IPS-NIHi11 (cell line): ENCODE measurements at places on chromosomes 13 and 19.

- no peak for DNase-seq
These were observed 315.2 kb downstream of the NDFIP2 start for GRCh38 chr13:79796136-79796535.

GRCh38 chr13:93147298-93147645 is 79.3 kb upstream of the GPC6 start:
- no peak for DNase-seq

- DNase-seq: no peak
These were observed 584.3 kb upstream of the SLITRK6 start for GRCh38 chr13:86383561-86383960.

- DNase-seq: peak; percentile 54
These were observed 68.5 kb upstream of the GTF3A start for GRCh38 chr13:27355894-27356293.

DNA sequence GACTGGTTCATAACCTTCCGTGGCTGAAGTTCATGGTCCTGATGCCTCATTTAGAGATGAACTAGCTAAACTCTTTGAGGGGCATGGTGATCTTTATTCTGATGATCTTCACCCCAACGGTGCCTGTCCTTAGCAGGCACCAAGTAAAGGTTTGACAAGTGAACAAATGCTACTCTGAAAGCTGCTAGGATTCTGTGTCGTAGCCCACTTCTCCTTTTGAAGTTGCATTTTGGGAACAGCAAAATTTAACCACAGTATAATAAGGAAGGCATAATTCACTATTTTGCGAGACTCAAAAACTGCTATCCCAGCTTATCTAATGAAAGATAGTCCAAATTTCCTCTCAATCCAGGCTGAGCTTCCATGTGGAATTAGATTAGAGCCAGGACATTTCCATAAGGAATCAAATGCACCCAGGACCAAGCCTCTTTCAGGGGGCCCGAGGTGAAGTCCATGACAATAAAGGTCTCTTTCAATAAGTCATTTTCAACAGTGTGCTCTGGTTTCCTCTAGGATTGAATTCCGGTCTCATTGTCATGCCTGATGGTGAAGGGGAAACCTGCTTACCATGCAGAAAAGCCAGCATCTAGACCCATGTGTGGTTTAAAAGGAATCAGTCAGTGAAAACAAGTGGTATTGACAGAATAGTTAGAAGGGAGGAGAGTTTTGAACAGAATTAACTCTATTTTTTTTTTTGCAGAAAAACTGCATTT is 23.1 kb downstream of the SIAH3 start:
- peak; percentile 42 for DNase-seq

- DNase-seq: peak; percentile 63
These were observed 232.6 kb downstream of the UQCRFS1 start for GRCh38 chr19:28980236-28980868.

- no peak for DNase-seq
These were observed 49.7 kb downstream of the TGDS start for GRCh38 chr13:94546061-94546839.

GRCh38 chr19:16544473-16545231 is 2.4 kb upstream of the CHERP start:
- no peak for DNase-seq

DNA sequence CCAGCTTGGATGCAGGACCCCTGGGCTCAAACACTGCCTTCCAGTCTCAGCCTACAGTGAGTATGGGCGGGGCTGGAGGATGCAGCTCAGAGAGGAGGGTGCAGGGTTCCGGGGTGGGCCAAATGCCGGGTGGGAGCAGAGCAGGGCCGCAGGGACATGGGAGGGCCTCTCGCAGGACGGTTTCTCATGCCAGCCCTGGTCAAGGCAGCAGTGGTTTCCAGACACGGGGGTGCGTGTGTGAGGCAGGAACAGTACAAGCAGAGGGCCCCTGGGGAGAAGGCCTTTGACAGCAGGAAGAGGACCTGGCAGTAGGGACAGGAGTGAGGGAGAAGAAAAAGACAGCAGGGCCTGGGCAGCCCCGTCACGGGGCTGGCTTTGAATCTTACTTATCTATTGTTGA is 34.1 kb downstream of the CRTC1 start:
- DNase-seq: no peak

GRCh38 chr13:84670245-84670644 is 788.0 kb upstream of the SLITRK1 start:
- DNase-seq: no peak

DNA sequence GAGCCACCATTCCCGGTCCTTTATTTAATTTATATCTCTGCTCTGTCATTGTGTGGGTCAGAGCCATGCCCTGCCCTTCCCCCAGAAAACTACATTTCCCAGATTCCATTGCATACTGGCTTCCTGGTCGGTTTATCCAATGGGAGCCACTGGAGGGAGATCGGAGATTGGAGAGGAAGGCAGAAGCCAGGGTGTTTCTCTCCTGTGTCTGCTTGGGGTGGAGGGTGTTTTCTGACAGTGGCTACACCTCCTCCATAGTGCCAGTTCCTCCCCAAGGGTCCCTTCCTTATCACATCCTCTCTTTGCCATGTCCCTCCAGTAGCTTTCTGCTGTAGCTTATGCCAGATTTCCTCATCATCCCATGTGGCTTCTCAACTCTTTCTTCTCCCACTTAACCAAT is 19.0 kb downstream of the OLFM2 start:
- peak; percentile 84 for DNase-seq

DNA sequence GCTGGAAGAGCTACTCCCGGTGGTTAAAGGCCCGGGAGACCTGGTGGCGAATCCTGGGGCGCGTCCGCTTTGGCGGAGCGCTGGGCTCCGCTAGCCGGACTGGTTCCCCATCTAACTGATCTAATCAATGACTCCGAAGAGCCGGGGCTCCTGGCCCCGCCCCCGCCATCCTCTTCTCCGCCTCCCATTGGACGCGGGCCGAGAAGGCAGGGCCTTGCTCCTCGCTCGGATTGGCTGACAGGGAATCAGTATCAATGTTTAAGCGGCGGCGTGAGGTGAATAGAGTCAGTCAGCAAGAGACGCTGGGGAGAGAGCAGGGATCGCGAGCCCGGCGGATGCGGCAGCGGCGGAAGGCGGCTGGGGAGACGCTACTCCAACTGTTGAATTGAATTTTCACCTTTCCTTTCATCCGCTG is 1.7 kb upstream of the PCDH17 start:
- DNase-seq: peak; percentile 94

DNA sequence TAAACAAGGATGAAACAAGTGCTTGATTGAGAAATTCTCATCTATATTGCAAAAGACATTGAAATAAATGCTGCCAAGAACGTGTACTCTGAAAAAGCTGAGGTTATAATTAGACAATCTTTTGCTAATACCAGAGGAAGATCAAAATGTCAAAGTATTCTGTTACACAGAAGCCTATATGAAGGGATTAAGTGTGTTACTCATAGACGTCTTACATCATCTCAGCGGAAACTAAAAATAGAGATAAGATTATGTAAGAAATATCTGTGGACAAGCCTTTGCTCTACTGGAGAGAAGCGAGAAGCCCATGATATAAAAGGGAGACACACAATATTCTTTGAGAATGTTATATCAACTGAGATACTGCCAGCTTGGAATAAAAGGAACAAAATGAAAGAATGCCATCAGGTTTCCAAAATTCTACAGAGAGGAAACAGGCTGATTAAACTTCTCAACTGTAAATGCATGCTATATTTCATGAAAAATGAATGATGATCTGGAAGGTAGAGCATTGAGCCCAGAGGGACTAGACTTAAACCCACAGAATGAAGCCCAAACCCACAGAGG is 699.0 kb downstream of the GPC5 start:
- no peak for DNase-seq

DNA sequence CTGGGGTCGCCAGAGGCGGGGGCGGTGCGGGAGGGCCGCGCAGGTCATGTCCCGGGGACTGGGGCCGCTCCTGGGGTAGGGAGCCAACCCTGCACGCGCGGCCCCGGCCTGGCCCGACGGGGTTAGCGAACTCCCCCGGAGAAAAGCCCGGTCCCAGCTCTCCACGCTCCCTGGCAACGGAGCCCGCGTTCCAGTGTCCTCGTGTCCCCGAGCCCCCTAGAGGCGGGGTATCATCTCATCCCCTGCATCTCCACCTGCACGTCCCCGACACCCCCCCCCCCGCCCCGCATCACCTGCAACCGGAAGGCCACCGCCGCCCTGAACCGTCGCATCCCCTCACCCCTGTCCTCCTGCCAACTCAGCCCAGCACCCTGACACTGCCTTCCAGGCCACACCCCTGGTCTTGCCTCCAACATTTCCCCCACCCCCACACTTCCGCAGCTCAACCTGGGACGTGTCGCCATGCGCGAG is 2.7 kb downstream of the WDR88 start:
- DNase-seq: peak; percentile 65
